Caco-2 (cell line): ENCODE measurements at places on chromosomes 12 and 14. TPM values are rescaled to one million over a fixed set of nuclear protein-coding genes. Genes with fewer than 3 reads are reported as not detected.

GRCh38 chr12:21828779-21829178, 54.3 kb upstream of the KCNJ8 start:
- no peak for DNase-seq

GRCh38 chr12:62250671-62251608, 9.3 kb upstream of the USP15 start:
- DNase-seq, result no peak

DNA sequence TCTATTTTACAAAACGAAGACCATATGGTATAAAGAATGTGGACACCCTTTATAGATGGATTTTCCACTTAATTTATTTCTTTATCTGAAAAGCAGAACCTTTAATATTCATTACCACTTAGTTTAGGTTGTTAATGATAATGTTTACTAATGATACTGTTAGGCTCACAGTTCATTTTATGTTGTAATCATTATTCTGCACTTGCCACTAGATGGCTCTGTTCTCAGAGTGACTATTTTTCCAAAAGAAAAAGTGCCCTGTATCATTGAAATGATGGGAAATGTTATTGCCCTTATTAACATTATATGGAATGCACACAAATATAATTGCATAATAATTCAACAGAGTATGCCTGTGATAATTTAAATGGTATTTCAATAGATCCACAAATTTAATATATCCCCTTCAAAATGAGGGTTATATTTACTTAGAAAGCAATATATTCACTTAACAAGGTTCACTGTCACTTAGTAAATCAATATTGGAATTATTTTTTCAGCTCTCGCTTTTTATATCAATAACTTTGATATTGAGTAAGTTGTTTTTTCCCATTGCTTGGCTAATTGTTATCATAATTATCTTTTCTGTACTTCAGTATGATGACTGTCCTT, 95.7 kb downstream of the PDE3A start:
- peak; percentile 32 for DNase-seq

GRCh38 chr12:131511391-131511802, 199.5 kb upstream of the SFSWAP start:
- no peak for DNase-seq

The SLC6A13 gene
- total RNA-seq, result 1.0 and 1.3 TPM in 2 replicates

The BTG1 gene
- 23.1 and 27.1 TPM in 2 replicates for total RNA-seq

DNA sequence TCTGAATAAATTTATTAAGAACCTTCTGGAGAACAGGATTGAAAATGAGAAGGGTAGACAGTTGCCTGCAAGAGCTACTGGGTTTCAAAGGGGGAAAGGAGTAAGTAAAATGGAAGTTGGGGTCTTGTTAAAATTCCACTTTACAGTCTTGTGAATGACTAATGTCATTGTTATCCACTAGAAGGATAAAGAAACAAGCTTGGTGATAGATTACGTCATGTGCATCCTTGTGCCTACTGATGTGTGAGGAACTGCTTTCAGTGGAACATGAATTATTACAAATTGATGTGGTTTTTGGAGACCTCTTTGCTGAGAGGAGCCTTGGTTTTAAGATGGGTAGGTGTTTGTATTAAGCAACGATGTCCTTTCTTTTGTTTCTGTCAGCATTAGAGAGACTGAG, 272.5 kb upstream of the PRICKLE1 start:
- DNase-seq, result no peak

GRCh38 chr12:63822352-63822751, 22.1 kb upstream of the SRGAP1 start:
- DNase-seq, result no peak

The TBPL2 gene
- not detected in 2 replicates for total RNA-seq

The SCYL2 gene
- 49.5 and 55.2 TPM in 2 replicates for total RNA-seq
